Stimulated activated CD8-positive, alpha-beta memory T cell treated with anti-CD3 and anti-CD28 coated beads, Interleukin-4, amount 100 ng/mL, for 4 hours (primary cell): ENCODE measurements at places on chromosomes 2 and 18.

GRCh38 chr2:153163055-153163454 is 315.5 kb downstream of the RPRM start:
- DNase-seq: no peak

- no peak for DNase-seq
Measured at GRCh38 chr2:171545086-171545485, 22.8 kb downstream of the CYBRD1 start.

GRCh38 chr2:40611196-40611595 is 159.3 kb upstream of the SLC8A1 start:
- DNase-seq: no peak

- no peak for DNase-seq
Measured at GRCh38 chr2:216362730-216363129, 9.6 kb downstream of the MARCHF4 start.

- no peak for DNase-seq
Measured at GRCh38 chr2:25714740-25715139, 41.4 kb upstream of the DTNB start.

GRCh38 chr18:32707586-32707985 is 65.2 kb downstream of the KLHL14 start:
- DNase-seq: no peak

DNA sequence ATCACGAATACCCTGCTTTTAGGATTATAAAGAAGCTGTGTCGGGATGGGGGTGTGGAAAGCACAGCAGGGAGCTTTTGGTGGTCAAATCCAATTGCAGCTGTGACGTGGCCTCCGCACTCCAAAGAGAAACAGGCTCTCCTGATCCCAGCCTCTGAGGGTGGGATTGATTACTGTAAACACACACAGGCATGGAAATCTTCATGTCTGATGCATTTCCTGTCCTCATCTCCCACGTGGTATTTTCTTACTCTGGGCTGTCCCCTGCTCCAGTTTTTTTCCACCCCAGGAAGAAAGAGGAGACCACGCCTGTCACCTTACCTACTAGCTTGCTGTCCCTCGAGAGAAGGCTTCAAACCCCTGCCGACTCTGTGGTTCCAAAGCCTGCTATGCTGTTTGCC is 22.7 kb downstream of the RNF152 start:
- DNase-seq: no peak

DNA sequence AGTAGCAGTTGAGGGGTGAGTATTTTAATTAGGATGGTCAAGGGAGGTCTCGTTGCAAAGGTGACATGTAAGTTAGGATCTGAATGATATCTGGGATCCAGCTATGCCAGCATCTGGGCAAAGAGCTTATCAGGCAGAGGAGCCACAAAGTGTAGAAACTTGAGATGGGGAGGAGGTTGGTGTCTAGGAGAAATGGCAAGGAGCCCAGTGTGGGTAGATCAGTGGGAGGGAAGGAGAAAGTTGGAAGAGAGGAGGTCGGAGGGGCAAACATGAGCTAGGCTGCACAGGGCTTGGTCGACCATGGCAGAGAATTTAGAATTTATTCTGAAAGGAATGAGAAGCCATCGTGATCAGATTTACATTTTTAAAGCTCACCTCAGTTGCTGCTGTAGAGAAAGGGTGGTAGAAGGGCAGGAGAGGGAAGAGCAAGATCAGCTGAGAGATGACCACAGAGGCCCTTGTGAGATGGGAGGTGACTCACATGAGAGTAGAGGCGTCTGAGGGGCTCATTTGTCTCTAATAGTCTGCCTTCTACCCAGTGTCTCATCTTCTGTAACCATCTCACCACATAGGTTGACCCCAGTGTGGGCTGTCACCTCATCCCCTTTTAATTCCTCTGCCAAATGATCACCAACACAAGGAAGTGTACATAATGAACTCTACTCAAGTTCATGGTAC is 170.0 kb downstream of the ETAA1 start:
- DNase-seq: no peak

- DNase-seq: no peak
Measured at GRCh38 chr2:102310964-102311640, at the start of gene IL1RL1. Gene IL1RL1, plus strand, starts transcription at chr2:102311563. Its CDS starts 26,702 bp downstream, at chr2:102338265.

- no peak for DNase-seq
Measured at GRCh38 chr2:226478109-226478809, 321.4 kb downstream of the IRS1 start.

GRCh38 chr2:98376301-98376910 is 30.1 kb downstream of the CNGA3 start:
- no peak for DNase-seq

- no peak for DNase-seq
Measured at GRCh38 chr18:67621906-67622305, 105.4 kb upstream of the DSEL start.
